G401 (cell line): ENCODE measurements at places on chromosomes 2 and 18. TPM values are rescaled to one million over a fixed set of nuclear protein-coding genes. Genes with fewer than 3 reads are reported as not detected.
A peak's percentile ranks its signal among the peaks of the same experiment; 100 is the strongest.

The GDF7 gene
- 0.37 and 1.2 TPM in 2 replicates for total RNA-seq

The CENPA gene
- total RNA-seq, result 42.0 and 59.8 TPM in 2 replicates

GRCh38 chr2:118495290-118495689 lies 352.2 kb downstream of the EN1 start:
- DNase-seq, result no peak

- peak; percentile 20 for DNase-seq
Measured at GRCh38 chr2:107325981-107326786, 440.2 kb upstream of the ST6GAL2 start.

DNA sequence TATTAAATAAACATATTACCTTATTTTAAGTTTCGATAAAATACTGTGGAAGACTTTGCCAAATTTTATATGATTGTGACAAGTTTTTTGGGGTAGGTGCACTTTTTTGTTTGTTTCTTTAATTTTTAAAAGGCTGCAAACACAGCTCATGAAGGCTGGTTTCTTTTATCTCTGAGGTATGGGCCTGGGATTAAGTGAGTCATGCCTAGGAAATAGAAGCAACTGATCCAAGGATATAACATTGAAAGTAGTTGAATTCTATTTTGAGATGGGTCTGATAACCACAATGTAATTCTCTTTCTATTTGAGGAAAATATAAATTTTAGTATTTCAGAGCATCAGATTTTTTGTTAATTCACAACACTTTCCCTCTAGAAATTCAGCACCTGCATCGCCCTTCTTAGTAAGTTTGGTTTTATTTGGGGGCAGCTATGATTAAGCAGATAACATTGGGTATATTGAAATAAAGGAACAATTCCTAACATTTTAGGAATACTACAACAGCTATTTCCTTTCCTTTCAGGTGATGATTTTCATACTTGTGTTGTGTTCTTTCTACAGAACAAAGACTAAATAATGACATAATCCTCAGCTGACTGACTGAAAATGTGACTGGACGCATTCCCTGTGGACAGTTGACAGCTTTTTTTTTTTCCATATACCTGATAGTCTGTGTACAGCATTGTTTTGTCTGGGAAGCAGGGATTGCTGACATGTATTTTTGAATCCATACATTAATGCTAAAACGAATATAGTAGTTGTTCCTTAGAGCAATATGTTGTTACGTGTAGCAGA lies 16.8 kb downstream of the RBM45 start:
- no peak for DNase-seq

- DNase-seq, result no peak
Measured at GRCh38 chr2:197604117-197604860, 71.1 kb downstream of the RFTN2 start.

DNA sequence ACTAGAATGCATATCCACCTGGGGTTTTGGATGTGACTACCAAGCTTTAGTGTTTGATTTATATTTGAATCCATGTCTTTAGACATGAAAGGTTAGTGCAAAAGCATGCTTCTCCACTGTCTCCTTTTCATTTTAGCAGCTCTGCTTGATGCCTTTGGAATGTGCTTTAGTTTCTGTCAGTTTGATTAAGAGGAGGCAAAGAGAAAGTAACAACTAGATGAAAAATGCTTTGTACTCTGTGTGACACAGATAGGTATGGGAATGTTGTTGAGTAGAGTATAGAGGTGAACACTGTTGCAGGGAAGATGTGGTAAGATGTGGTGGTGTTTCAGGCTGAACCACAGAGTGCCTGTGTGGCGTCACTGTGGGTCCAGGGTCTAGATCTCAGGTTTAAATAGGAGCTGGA lies 19.8 kb downstream of the PIK3C3 start:
- no peak for DNase-seq

DNA sequence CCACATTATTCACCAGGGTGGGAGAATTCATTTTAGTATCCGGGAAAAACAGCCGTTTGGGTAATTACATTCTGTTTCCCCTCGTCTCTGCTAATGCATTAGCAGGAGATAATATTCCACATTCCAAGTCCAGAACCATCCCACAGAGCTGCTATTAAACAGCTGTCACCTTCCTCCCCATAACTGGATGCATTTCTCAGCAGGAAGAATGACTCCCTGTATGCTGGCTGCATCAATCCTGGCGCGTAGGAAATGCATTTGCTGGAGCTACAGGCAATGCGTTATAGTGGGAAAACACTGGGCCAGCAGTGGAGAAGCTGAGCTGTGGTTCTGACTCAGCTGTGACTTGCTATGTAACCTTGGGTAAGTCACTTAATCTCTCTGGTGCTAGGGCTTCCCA lies 246.0 kb downstream of the CLIP4 start:
- DNase-seq, result no peak

DNA sequence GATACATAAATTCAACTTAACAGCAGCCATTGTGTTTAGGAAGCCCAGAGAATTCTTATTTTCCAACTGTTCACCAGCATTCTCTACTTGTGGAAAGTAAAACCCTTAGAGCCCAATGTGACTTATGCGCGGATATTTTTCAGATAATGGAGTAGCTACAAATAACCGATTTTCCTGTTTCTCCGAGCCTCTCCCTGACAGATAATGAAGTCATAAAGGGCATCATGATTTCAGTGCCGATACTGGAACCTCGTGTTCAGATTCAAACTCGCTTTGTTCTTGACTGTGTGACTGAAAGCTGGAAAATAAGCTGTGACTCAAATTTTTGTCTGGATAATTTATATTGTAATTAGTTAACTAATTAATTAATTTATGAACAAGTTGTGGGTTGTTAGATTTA lies 228.2 kb downstream of the VAPA start:
- DNase-seq, result no peak

DNA sequence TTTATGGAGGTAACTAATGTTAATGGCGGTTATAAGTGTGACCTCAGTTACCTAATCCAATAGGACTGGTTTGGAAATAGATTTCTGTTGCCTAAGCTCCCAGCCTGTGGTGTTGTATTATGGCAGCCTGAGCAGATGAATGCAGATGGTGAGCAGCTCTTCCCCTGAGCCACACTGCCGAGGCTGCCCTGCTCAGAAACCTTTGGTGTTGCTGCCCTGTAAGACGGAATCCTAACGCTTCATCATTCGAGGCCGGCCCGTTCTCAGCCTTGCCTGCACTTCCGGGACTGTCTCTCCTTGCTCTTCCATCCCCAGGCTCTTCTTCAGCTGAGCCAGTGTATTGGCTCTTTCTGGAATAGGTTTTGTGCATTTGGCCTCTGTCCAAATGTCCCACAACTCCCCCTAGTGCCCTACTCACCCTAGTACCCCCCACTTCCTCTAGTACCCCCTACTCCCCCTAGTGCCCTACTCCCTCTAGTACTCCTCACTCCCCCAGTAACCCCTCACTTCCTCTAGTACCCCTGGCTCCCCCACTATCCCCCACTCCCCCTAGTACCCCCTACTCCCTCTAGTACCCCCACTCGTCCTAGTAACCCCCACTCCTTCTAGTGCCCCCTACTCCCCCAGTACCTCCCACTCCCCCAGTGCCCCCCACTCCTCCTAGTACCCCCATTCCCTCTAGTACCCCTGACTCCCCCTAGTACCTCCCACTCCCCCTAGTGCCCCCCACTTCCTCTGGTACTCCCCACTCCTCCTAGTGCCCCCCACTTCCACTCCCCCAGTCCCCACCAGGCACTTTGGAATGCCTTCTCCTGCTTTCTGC lies 106.0 kb upstream of the TAF1B start:
- DNase-seq, result no peak

- no peak for DNase-seq
Measured at GRCh38 chr2:109144271-109144670, 15.3 kb downstream of the SH3RF3 start.

DNA sequence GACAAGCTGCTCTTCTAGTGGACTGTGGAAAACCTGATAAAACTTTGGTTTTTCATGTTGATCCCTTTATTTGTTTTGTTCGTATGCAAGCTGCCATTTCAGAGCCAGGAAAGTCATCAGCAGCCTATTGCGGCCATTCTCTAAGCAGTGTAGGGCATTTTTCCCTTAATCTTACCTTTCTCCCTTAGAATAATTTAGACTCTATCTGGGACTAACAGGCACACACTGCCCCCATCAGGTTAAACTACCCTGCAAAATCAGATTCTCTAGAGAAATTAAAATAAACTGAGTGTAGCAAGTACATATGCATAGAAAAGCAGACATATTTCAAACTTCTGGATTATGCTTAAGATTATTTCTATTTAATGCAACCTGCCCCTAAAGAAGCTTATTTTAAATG lies 347.5 kb downstream of the METTL4 start:
- peak; percentile 30 for DNase-seq

GRCh38 chr2:16862471-16862870 lies 196.8 kb upstream of the CYRIA start:
- DNase-seq, result no peak

DNA sequence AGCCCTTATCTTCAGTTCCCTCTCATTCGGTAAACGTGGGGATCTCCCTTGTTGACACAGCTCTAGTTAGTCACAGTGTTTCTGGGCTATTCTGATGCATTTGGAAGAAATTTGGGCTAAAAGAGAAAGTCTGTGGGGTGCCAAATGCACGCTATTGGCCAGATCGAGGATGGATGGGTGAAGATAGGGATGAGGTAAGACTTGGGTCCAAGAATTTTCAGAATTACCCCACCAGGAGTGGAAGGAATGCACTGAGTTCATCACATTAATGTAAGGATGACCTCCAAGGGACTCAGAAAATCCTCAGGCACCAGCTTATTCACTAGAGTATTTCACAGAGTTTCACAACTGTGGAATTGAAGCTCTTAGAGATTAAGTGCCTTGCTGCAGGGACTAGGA lies 49.3 kb downstream of the NRP2 start:
- DNase-seq, result no peak

DNA sequence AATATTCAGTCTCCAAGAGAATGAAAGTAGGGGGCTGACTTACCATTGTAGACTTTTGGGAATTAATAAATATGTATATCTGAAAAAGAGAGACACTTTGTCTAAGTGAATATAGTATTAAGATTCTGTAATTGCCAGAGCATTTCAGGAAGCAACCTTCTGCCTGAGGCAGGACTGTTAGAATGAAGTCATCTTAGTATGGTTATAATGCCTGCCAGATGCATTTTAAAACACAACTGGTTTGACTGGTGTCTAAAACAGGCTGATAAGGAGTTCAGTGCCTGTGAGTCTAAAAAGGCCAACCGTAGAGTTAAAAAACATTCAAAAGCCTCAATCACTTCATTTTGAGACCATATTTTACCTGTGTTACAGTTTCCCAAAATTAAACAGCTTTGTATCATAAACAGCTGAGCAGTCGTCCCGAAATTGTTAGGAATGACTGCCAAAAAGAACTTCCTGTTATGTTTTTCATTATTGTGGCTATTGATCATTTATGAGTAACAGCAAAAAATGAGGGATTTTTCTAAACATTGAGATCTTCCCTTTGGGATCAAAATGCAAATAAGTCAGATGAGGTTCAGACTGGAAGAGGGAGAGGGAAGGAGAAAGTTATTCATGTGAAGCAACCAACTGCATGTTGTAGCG lies 443.9 kb downstream of the PID1 start:
- DNase-seq, result no peak

- DNase-seq, result no peak
Measured at GRCh38 chr2:161230959-161231358, 70.7 kb downstream of the TANK start.

GRCh38 chr18:75723521-75724340 lies 296.2 kb upstream of the SMIM21 start:
- no peak for DNase-seq

GRCh38 chr2:39469807-39470206 lies 32.7 kb upstream of the MAP4K3 start:
- DNase-seq, result peak; percentile 34

DNA sequence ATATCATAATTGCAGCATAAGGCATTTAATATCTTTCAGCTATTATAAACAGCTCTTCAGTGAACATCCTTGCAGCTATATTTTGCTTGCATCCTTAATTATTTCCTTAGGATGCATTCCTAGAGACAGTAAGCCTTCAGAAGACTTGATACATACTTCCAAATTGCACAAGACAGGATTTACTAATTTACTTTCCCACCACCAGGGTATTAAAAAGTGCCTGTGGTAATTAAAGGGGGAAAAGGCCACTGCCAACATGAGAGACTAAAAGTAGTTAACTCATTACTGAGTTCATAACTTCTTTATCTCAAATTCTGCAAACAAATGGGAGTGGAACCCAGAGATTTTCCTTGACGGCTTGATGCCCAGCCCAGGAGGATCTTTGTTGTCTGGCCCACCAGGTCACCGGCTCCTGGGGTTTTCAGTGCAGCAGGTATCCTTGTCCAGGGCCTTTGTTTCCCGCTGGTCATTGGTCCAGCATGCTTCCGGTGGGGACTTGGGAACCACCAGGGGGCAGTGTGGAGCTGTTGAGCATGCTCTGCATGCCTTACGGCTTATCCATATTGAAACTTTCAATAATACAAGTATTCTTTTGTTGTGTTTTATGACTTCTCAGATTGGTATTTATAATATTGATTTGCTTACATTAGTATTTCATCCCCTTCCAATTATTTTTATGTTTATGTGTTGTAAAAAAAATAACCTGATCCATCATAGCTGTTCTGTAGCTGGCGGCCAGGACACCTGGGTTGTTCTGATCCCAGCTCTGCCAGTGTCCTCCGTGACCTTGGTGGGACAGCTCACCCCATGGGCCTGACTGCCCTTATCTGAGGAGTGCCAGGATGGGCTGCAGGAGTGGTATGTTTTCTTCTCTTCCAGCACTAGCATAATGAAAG lies 61.4 kb downstream of the TGOLN2 start:
- DNase-seq, result peak; percentile 40

DNA sequence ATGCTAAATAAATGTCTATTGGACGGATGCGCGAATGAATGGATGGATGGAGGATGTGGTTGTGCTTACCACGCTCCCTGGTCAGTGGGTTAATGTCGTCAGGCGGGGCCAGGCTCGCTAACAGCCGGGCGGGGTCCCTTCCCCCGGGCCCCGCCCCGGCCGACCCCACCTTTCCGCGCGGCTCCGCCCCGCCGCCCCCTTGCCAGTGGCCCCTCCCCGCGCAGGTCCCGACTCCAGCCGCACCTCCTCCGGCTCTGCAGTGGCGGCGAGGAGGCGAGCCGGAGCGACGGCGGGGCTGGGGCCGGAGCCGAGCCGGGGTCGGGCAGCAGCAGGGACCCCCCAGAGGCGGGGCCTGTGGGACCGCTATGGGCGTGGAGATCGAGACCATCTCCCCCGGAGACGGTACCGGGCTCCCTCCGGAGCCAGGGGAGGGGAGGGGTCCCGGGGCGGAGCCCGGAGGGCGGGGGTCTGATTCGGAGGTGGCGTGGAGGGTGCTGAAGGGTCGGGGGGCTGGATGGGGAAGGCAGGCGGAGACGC lies at the start of gene FKBP1B:
TSS of gene FKBP1B (plus strand) at position 257 of the 537 bp plus-strand sequence. CDS start at position 366, 109 bp downstream.
- DNase-seq, result peak; percentile 82

DNA sequence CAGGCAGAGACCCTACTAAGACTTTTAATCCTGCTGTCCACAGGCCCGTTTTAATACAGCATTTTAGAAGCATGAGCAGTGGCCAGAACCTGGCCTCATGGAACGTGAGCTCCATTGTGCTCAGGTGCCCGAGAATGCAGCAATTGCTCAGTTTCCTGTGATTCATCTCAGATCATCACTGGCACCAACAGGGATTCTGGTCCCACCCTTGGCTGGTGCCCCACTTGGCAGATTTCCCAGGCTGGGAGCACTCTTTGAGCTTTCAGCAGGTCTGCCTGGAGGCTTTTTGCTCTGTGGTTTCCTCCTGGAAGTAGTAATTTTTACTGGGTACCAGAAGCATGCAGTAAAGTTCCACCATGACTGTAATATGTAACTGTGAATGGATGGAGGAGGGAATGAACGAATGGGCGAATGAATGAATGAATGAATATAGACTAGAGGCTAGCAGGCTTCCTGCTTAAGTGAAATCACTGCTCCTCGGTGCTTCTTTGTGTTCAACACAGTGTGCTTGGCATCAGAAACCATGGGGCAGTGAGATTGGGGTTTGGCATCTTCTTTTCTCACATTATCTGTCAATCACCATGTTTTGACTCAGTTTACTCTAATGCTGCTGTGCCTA lies 312.9 kb downstream of the PRKCE start:
- DNase-seq, result peak; percentile 87
